Dermis blood vessel endothelial cell (primary cell): ENCODE measurements at places on chromosomes 12 and 14. TPM values are rescaled to one million over a fixed set of nuclear protein-coding genes. Genes with fewer than 3 reads are reported as not detected.

GRCh38 chr14:23349156-23349845 lies 3.4 kb downstream of the SLC22A17 start:
- DNase-seq, result no peak

- DNase-seq, result peak; percentile 22
Observed at GRCh38 chr14:75254381-75254822, 24.2 kb upstream of the FOS start.

GRCh38 chr12:8819666-8819980 lies 2.8 kb upstream of the A2ML1 start:
- no peak for DNase-seq

DNA sequence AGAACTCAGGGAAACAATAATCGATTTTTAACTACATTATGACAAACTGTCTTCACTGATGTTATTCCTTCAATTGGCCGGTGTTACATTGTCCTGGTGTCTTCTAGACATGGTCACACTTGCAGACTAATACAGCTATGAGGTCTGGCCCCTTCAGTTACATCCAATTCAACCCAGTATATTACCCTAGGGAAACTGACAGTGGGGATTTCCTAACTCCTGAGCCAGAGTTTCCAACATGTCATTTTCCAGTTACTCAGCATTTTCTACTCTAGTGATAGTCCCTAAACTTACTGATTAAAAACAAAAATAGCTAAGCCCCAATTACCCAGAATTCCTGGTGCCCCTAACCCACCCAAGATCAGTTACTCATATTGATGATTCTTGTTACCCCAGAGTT lies 21.1 kb downstream of the IFNG start:
- DNase-seq, result no peak

DNA sequence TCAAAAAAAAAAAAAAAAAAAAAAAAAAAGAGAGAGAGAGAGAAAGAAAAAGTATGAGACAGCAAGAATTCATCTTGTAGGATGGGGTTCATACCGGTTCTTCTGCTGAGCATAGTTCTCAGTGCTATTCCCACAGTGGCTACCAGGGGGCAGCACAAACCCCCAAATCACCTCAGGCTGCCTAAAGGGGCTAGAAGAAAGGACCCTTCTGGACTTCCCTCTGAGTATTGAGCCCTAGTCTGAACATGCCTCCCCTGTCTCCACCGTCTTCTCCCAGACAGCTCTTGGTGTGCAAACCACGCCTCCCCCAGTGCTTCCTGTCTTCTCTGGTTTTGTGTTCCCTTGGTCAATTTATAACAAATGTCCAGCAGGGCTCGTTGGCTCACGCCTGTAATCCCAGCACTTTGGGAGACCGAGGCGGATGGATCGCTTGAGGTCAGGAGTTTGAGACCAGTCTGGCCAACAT lies 31.3 kb upstream of the SMUG1 start:
- peak; percentile 80 for DNase-seq

DNA sequence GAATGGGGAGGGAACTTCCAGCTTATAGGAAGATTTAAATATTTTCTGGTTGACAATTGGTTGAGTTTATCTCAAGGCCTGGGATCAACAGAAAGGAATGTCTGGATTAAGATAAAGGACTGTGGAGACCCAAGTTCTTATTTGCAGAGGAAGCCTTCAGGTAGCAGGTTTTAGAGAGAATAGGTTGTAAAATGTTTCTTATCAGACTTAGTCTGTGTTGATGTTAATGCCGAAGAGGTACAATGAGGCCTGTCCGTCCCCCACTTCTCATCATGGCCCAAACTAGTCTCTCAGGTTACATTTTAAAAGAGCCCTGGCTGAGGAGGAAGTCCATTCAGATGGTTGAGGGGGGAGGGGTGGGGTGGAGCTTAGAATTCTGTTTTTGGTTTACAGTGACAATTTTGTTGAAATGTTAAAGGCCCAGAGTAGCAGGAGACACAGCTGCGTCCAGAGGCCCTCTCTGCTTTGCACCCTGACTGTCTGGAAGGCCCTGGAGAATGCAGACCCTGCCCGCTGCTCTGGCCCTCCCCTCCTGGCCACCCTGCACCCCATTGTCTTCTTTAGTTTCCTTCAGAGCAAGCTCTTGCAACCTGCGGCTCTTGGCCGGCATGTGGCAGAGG lies 672.5 kb upstream of the TMEM132C start:
- no peak for DNase-seq

GRCh38 chr14:104557086-104557485 lies 22.5 kb upstream of the C14orf180 start:
- no peak for DNase-seq

DNA sequence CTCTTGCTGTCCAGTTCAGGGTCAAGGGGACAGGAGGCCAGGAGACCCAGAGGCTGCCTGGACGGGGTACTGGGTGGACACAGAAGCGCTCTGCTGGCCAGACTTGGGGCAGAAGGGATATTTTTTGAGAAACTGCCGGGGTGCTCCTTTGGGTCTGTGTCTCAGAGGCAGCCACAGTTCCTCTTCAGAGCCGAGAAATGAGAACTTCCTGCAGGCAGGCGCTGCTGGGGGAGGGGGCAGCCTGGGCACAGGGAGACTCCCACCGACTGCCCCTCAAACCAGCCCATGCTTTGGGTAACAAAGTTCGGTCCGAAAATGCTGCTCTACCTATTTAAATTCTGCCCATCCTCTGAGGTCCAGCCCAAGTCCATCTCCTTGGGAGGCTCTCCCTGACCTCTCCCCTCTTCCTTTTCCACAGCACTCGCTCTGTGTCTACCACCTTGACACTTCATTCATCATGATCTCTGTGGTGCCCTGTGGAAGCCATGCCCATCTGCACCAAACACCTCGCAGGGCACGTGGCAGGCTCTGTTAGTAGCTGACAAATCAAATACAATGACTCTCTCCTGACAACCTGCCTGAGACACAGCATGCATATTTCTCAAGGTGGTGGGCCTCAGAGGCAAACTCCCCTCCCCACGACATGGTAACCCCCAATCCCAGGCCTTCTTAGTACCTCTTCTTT lies 16.4 kb downstream of the HDAC7 start:
- DNase-seq, result no peak

DNA sequence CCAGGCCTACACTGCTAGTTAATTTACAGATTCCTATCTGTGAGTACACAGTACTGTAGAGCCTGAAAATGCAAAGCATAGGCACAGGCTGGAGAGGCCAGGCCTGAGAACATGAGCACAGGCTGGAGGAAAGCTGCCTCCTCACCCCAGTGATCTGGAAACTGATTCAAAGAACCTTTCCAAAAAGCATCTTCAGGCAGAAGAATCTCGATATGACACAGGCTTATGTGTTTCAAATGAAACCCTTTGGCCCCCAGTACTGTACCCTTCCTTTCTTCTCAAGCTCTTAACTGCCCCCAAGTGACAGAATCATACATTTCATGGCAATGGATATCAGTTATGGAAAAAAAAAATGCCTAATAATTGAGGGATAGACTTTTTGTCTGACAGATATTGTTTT lies 122.0 kb downstream of the KCNC2 start:
- DNase-seq, result no peak

GRCh38 chr14:70013271-70013873 lies 134.2 kb downstream of the SMOC1 start:
- DNase-seq, result peak; percentile 52

DNA sequence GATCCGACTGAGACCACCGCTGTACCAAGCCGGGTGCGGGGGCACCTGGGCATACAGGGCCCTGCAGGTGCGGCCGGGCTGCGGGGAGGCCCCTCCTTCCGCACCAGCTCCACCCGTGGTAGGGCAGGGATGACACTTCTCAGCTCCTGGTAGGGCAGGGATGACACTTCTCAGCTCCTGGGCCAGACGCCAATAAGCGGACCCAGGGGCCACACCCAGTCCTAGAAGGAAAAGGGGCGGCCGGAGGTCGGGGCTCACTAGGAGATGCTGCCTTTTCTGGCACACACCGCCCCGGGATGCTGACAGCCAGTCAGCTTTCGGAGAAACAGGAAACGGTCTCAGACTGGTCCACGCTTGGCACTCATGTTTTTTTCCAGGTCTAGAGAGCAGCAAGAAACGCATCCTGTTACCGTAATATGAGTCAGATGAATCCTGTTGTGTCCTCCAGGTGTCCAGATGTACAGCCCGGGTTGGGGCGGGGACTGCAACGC lies 34.8 kb downstream of the NFKBIA start:
- peak; percentile 86 for DNase-seq

DNA sequence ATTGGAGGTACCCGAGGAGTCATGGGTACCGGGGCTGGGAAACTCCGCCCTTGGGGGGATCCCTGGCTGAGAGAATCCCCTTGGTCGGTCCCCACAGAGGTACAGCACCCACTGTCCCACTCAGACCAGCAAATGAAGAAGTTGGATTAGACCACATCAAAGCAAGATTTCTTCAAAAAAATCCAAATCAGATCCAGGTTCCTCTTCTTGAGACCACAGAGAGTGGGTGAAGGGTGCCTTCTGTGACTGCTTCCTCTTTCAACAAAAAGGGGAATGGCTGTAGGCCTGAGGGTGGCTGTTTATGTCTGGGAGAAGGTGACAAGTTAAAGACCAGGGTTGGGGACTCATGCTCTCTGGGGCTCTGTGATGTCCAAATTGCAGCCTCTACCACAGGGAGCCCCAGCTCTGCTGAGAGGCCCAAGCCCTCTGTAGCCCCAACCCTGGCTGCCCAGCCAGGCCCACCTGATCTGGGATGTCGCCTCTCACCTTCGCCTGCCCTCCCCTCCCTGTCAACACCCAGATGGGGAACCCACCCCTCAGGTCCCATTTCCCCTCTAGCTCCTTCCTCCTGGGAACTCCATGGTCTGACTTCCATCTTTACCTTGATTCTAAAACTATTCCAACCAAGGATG lies 50.9 kb downstream of the ZFP36L1 start:
- no peak for DNase-seq

GRCh38 chr12:131714759-131715158 lies 3.9 kb downstream of the SFSWAP start:
- DNase-seq, result no peak

- no peak for DNase-seq
Observed at GRCh38 chr14:100147181-100147631, 12.2 kb downstream of the DEGS2 start.

GRCh38 chr12:65170209-65170881 lies 962 bp downstream of the LEMD3 start:
- peak; percentile 74 for DNase-seq

- DNase-seq, result no peak
Observed at GRCh38 chr12:9969673-9970072, 1.5 kb upstream of the CLEC12A start.

DNA sequence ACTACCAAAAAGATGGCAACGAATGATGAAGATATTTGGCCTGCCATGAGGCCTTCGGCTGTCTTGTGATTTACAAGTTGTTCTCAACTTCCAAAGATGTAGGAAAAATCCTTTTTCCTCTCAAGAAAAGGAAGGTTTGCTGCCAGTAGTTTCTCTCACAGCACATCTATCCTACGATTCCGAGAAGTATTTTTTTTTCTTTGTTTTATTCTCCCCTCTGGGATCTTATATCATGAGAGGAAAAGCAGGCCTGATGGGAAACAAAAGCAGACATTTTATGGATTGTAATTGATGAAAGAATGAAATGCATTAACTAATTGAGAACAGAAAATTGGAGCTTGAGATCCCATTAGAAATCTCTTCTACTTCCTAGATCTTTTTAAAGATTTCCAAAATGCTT lies 1197.9 kb upstream of the SEL1L start:
- DNase-seq, result no peak

DNA sequence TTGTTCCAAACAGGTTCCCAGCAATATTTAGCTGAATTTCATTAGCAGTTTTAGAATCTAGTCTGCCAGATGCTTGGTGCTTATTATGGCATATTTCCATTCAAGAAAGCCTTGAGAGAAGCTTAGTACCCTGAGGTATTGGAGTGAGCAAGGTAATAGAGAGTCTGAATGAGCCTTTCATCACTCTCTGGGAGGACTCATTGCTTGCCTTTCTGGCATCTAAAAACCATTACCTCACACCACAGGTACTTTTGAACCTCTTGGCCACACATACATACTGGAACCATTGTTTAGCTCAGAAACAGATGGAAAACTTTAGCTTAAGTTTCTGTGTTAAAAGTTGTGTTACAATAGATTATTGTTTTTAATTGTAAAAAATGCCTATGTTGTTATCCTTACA lies 27.4 kb upstream of the KCNH3 start:
- no peak for DNase-seq

GRCh38 chr12:88202500-88202899 lies 60.4 kb downstream of the TMTC3 start:
- DNase-seq, result no peak

- DNase-seq, result peak; percentile 53
Observed at GRCh38 chr14:25150934-25151790, 101.2 kb upstream of the STXBP6 start.

DNA sequence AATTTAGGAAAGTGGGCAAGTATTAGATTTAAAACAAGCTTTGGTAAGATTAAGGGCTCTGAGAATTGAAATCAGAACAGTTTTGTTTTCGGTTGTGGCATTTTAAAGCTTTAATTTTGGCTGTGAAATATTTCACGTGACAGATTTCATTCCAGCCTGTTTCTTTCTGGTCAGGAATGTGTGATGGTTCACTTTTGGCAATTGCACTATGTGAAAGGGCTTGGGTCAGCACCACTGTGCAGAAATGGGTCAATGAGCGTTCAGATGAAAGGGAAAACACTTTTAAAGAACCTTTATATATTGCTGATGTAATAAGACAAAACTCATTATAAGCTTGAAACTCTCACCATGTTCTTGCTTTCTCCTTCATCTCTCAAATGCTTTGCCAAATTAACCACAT lies 17.1 kb downstream of the NUBPL start:
- no peak for DNase-seq

GRCh38 chr12:2646341-2646740 lies 148.4 kb upstream of the FKBP4 start:
- no peak for DNase-seq

DNA sequence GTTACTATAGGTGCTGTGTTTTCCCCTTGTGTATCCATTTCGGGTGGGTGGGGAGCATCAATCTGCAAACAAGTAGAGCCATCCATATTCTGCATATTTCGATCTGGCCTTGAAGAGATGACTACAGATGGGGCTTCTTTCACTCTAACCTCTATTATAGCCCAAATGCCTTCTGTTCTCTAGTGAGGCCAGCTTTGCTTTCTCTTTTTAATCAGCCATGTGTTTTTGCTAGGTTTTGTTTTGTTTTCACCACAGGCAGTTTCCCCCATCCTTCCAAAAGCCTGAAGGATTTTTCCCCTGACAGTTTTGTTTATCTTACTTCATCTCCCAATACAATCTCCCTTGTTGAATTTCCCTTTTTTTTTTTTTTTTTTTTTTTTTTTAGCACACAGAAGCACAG lies 224.1 kb downstream of the BTG1 start:
- no peak for DNase-seq

DNA sequence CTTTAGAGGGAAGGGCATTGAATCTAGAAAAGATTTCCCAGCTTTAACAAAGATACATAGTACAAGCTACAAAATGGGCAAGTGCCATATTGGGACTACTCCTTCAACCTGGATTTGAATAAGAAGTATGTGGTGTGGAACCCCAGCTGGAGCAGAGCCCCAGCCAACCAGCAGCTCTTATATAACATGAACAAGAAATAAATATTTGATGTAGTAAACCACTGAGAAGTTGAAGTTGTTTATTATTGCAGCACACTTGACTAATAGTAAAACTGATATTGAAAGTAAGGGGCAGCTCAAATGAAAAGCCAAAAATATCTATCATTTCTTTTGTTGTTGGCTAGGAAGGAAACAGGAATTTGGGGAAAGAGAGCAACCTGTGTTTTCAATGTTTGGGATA lies 701.8 kb downstream of the TMTC2 start:
- no peak for DNase-seq

CARMIL3 gene
- 0.05 TPM in 1 of 2 replicates, not detected in the other for total RNA-seq

KRT83 gene
- total RNA-seq, result not detected in 2 replicates

RNASE7 gene
- total RNA-seq, result not detected in 2 replicates

C12orf56 gene
- under 0.01 and 0.05 TPM in 2 replicates for total RNA-seq

ADAMTS20 gene
- not detected in 2 replicates for total RNA-seq

RABGGTA gene
- 27.9 and 28.6 TPM in 2 replicates for total RNA-seq

GRIP1 gene
- 0.05 and 0.17 TPM in 2 replicates for total RNA-seq

VCPKMT gene
- 4.2 and 5.3 TPM in 2 replicates for total RNA-seq
